ENCODE measurements at places on chromosomes 7 and 10.

- DNase-seq = no peak
Observed at GRCh38 chr10:89513206-89513605, 22.2 kb downstream of the SLC16A12 start.

DNA sequence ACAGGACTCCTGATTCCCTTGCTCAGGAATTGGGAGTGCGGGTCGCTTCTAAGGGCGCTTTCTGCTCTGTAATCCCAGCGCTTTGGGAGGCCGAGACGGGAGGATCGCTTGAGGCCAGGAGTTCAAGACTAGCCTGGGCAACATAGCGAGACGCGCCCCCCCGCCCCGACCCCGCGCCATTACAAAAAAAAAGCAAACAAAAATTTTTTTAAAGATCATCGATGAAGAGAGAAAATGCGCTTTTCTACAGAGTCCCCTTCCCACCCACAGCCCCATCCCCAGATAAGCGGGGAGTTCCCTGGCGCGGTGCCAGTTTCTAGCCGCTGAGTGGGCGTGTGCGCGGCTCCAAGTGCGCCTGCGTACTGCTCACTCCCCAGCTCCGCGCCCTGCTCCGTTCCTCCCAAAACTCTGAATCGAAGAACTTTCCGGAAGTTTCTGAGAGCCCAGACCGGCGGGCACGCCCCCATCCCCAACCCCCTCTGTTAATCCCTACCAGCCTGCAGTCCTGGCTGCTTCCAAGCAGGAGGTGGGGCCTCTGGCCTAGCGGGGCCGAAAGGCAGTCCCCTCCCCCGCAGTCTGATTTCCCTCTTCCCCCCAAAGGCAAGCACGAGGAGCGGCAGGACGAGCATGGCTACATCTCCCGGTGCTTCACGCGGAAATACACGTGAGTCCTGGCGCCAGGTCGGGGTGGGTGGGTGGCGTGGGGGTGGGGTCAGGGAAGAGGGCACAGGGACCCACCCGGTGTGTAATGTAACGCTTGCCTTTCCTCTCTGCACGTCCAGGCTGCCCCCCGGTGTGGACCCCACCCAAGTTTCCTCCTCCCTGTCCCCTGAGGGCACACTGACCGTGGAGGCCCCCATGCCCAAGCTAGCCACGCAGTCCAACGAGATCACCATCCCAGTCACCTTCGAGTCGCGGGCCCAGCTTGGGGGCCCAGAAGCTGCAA is 1.0 kb downstream of the HSPB1 start:
- DNase-seq = no peak

- no peak for DNase-seq
Observed at GRCh38 chr10:59623133-59624121, 86.2 kb downstream of the SLC16A9 start.

- DNase-seq = no peak
Observed at GRCh38 chr10:132624061-132624846, 86.7 kb downstream of the INPP5A start.

- DNase-seq = no peak
Observed at GRCh38 chr10:3806603-3807002, 21.6 kb upstream of the KLF6 start.

DNA sequence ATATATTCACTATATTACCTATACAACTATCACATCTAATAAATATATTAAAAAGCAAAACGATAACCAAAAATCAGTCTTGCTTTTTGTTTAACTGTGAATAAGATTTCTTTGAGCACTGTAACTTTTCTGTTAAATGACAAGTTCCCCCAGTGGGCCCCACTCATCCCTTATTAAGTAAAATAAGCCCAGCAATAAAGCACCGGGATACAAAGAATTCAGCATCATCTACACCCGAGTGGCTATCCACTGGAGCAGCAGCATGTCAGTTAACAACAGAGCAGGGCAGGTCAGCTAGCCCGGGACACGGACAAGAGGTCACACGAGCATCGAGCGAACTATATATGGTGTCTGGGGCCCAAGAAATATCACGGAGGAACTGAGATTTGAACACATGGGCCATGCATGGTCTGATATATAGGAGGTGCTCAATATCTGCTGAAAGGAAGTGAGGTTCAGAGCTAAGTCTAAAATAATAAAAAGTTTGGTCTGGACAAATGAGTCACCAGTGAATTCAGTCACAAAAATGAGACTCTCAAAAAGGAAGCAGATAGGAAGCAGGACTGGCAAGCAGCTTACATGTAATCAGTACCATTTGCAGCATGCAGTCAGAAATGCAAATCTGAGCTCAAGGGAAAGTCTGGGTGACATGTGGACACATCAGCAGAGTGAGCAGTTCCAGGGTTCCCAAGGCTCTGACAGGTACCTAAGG is 4.1 kb downstream of the ERCC6 start:
- no peak for DNase-seq

DNA sequence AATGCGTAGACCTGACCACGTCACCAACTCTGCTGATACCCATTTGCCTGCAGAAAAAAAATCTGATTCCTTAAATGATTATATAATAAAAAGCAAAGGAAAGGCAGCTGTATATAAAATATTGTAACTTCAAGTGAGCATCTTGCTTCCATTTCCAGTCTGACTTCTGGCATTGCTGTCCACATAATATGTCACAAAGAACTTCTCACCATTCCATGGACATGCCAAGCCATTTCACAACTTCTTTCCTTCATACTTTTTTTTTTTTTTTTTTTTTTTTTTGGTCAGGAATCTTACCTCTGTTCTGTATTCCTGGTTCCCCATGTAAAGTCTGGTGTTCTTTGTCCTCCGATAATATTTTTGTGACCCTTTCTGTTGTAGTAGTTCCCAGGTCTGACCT is 165.5 kb downstream of the SND1 start:
- DNase-seq = no peak

DNA sequence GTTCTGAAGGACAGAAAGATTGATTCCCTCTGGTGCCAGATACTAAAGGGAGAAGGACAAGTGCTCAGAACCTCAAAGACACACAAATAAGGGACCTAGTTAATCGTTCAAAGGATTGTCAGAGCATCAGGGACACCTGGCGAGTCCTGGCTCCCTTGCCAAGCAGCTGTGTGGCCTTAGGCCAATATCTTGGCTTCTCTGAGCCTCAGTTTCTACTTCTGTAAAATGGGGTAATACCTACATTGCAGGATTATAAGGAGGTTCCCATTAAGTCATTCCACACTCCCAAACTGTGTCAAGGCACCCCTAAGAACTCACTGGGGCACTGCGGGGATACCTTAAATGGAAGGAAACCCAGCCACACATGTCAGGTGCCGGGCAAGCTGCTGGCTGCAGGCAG is 29.4 kb downstream of the DRGX start:
- DNase-seq = no peak

GRCh38 chr10:124032971-124033886 is 60.2 kb downstream of the CHST15 start:
- DNase-seq = no peak

- no peak for DNase-seq
Observed at GRCh38 chr10:30270247-30270646, 78.8 kb downstream of the MTPAP start.

GRCh38 chr7:80643336-80643915 is 5.0 kb downstream of the CD36 start:
- DNase-seq = no peak

DNA sequence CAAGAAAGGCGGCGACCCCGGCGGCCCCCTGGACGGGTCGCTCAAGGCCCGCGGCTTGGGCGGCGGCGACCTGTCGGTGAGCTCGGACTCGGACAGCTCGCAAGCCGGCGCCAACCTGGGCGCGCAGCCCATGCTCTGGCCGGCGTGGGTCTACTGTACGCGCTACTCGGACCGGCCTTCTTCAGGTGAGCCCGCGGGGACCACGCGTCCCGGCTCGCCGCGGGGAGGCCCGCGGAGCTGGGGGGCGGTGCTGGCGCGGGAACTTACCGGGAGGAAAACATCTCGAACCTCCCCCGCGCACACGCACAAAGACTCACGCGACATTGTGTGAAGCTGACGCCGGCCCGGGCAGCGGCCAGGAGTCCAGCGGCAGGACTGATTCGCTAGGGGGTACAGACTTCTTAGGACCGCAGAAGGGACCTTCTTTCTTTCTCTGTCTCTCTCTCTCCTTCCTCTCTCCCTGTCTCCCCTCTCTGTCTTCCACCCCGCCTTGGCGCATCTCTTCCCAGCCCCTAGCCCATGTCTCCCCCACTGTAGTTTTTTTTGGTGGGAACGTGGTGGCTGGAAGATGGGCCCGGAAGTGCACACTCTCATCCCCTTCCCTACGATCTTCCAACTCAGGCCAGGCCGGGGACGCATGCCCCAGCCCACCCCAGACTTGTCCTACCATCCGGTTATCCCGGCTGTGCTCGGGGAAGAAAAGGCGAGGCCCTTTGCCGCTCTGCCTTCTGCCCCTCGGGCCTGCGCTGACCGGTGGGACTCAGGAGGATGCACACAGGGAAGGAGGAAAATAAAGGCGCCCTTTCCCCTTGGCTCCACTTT is 1.2 kb downstream of the EN2 start:
- DNase-seq = no peak

DNA sequence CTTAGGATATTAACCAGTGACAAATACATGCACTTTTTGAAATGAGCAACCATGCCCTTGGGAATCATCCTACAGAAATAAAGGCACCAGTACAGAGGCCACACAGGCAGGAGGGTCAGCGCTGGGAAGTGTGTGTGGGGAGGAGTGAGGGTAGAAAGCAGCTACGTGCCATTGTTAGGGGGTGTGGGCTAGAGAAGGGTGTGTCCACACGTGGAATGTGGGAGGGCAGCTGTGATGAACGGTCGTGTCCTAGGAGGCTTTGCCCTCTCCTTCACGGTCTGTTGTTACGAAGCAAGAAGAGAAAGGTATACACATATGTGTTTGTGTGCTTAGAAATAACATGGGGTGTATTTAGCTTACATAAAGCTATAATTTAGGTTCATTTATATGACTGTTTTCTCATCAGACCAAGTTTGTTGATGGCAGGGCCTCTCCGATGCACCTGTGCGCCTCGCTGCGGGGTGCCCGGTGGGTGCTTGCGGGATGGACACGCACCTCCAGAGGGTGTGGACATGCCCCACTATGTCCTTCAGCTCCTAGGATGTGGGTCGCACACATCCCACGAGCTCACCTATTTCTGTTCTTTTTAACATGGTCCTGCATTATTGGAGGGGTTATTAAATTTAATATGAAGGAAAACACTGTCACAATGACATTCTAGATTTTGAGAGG is 16.9 kb upstream of the GET4 start:
- DNase-seq = no peak

DNA sequence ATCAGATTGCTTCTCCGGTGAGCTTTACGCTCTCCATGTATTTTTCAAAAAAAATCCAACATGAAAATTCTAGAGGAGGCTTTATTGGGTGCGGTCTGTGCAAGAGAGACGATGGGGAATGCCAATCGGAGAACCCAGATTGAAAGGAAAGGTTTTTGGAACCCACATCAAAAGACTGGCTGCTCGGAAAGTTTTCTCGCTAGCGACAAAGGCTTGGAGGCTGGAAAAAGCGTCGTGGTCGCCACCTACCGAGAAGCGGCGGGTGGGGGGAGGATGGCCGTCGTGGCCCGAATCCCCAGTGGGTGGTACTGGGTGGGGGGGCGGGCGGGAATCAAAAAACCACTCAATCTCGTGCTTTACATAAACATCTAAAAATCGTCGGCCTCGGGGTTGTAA is 1.1 kb upstream of the GTF2I start:
- DNase-seq = no peak

GRCh38 chr10:14253711-14254110 is 77.0 kb downstream of the FRMD4A start:
- DNase-seq = no peak

DNA sequence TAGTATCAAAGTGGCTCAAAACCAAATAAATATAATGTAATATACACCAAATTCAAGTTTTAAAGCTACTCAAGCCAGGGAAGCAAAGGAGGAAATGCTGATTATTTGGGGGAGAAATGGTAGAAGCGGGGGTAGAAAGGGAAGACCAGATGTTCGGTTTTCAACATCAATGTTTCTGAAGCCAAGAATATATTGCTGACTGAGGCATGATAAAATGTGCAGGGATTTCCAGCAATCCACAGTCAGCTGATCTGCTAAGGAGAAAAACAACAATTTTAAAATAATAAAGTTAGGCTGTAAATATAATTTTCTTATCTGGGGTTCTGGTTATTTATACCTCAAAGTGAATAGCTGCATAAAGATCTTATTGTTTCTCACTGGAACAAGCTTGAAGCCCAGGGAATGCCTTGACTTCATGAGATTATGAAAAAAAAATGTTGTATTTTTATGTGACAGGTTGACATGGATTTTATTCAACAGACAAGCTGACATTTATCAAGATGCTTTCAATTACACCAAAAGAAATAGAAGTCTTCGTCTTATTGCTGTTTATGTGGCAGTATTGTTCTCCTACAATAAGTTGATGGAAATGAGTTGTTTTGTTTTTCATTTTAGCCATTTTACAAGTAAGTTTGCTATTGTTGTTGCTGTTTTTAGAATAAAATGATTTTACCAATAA is 28.6 kb upstream of the BMPER start:
- DNase-seq = no peak

- no peak for DNase-seq
Observed at GRCh38 chr7:99004781-99005500, 126.6 kb downstream of the TRRAP start.

DNA sequence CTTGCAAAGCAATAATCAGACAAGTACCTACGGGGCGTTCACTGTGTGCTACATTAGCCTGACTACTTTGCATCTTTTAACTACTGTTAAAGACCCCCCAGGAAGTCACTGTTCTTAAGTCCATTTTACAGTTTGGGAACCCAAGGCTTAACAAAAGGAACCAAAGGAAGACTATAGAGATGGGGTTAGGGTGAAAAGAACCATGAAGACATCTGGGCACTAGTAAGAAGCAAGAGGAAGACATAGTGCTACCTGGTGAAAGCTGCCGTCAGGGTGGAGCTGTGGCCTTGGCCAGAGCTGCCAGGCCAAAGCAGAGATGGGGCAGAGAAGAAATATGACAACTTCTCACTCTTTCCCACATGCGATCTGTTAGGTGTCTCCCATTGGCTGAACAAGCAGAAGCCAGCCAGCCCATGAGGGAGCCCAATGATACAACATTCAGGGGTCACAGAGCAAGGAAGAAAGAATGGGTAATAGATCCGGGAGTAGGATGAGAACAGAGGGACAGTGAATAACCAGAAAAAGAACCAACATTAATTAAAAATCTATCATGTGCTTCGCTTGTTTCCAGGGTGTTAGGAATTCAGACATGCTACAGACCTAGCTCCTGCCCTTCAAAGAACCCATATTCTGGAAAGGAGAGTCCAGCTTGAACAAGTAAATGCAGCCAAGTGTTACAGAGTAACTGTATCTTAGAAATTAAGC is 85.4 kb downstream of the ARID5B start:
- DNase-seq = peak; percentile 31

DNA sequence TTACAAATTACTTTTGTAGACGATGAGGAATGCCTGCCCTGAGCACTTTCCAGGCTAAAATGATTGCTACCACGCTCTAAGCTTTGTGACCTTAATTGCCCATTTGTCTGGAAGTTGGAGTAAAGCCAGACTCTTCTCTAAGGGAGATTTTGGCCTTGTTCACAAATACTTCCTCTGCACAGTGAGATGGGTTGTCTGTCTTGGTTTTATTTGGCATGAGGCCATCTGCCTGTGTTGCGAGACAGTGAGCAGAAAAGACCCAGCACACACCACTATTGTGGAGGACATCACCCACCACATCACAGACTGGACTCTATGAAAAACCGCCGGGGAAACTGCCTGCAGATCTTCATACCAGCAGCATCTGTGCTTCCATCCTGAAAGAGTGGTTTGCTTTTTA is 138.4 kb downstream of the BICC1 start:
- no peak for DNase-seq

GRCh38 chr7:516606-517456 is 2.8 kb downstream of the PDGFA start:
- DNase-seq = no peak
